ENCODE measurements at places on chromosomes 11 and 22.
A peak's percentile ranks its signal among the peaks of the same experiment; 100 is the strongest.

DNA sequence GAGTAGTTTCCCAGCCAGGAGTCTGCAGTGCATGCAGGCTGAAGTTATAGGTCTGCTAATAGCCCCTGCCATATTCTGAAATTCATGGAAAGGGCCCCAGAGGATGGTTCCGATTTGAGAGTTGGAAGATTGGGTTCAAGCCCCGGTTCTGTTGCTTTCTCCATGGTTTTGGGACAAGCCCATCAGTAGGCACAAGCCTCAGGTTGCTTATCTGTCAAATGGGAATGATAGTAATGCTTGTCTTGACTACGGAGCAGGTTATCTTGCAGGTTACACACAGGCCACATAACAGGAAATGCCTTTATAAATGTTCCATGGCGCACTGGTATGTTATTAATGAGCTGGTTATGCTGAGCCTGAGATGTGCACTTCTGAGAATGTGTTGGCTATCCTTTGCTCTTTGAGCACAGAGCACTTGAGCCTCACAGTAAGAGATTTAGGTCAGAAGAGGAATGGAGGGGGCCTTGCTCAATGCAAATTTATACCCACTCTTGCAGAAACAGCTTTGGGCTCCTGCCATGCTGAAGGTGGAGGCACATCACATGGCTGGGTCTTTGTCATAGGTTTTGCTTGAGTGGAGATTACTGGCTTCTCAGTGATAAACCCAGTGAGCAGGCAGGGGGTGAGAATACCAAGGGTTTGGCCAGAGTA, 47.1 kb downstream of the ZNRF3 start:
- no peak for DNase-seq

DNA sequence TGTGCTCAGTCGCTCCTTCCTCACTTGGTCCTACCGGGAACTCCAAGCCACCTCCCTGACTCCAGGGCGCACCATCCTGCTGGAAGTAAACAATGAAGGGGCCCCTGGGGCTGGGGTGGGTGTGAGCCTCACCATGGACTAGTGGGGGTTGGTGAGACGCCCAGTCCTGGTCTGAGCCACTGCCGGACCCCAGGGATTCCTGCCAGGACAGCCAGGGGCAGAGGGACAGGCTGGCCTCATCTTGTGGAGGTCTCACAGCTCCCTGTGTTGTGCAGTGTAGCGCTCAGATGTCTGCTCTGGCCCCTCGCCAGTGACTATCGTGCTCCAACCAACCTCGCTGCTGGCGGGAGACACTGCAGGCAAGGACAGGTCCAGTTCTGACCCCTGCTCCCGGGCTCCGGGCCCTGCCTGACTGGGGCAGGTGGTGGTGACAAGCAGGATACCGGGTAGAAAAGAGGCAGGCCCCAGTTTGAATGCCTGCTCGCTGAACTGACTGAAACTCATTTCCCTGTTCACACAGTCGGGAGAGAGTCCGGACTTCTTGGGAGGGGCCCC, 1021.4 kb downstream of the BRD1 start:
- no peak for DNase-seq

GRCh38 chr22:46893281-46894020, 131.0 kb downstream of the TBC1D22A start:
- no peak for DNase-seq

DNA sequence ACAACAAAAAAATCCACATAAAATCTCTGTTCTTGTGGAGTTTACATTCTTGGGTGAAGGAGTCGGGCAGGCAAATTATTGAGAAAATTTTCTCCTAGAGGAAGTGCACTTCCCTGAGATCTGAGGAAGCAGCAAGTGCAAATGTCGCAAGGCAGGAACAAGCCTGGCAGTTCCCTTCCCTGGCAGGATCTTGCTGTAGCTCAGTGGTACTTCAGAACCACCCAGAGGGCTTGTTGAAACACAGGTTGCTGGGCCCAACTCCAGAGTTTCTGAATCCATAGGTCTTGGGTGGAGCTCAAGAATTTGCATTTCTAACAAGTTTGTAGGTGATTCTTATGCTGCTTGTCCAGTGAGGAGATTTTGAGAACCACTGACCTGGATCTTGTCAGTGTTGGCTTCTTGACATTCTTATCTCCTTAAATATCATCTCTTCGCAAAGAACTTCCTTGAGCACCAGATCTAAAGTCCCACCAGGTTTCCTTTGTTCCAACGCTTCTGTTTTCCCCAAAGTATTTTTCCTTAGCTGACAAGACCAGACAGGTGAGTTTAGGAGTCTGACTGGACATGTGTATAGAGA, 9.6 kb downstream of the QSER1 start:
- DNase-seq = peak; percentile 47

All from suppressor macrophage treated with lipopolysaccharide for 4 hours (primary cell).